ENCODE measurements at places on chromosomes 7 and 10.
A peak's percentile ranks its signal among the peaks of the same experiment; 100 is the strongest.

DNA sequence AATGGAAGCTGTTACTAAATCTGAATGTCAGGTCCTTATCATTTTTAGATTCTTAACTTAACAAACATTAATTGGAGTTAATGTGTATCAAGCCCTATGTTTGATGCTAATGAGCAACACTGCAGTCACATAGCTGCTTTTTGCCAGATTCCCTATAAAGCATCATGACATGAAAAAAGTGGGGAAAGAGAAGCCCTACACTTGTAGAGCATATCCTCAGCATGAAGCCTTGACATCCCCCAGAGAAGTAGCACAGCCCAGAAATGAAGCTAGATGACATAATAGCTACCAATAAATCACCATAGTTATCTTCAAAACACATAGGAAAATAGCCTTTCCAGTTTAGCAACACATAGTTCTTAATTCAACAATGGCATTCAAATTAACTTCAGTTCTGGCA, 49.2 kb upstream of the CDK1 start:
- DNase-seq = no peak

- no peak for DNase-seq
Measured at GRCh38 chr10:12214763-12215218, 18.8 kb downstream of the CDC123 start.

- no peak for DNase-seq
Measured at GRCh38 chr7:46603780-46604179, 682.7 kb upstream of the IGFBP3 start.

- DNase-seq = no peak
Measured at GRCh38 chr7:22234227-22234626, 122.7 kb downstream of the RAPGEF5 start.

DNA sequence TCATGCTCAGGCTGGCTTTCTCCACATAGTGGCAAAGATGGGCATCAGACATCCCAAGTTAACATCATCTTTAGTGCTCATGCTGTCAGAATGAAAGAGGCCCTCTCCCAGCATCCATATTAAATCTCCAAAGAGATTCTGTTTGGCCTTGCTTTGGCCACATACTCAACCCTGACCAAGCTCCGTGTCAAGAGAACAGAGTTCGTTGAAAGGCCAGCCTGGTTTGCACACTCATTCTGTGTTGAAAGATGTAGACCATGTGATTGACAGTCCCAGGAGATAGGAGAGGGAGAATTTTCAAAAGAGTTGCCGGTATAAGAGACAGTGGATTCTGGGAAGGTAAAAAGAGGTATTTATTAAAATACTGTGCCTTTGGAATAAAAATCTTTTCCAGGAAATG, 19.7 kb downstream of the MET start:
- no peak for DNase-seq

- DNase-seq = no peak
Measured at GRCh38 chr10:2280713-2281300, 543.5 kb upstream of the ADARB2 start.

- no peak for DNase-seq
Measured at GRCh38 chr10:98353170-98353569, 61.8 kb downstream of the PYROXD2 start.

- DNase-seq = no peak
Measured at GRCh38 chr10:48613016-48613415, 8.1 kb upstream of the ARHGAP22 start.

GRCh38 chr10:44383749-44384600, 922 bp downstream of the CXCL12 start:
- no peak for DNase-seq

DNA sequence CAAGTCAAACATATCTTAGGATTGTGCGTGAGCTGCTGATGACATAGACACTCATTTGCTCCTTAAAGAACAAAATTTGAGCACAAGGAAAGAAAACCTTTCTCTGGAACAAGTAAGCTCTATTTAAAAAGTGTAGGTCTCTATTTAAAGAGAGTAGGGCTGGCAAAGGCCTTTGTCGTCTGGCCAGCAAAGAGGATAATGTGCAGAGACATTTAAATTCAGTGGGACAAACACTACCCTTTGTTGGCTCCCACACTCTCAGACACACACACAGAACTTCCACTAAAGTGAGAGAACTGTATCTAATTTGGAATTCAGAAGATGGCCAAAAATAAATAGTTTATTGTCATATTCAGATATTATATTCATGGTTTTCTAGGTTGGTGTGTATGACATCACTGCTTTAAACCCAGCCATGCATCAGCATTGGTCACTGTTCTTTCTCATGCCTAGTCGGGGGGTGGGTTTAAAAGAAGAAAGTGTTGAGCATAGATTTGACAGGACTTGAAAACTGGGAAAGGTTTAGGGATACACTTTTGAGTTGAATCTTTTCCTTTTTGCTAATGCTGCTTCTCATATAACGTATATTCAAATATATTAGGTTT, 49.5 kb upstream of the HDAC9 start:
- DNase-seq = no peak

DNA sequence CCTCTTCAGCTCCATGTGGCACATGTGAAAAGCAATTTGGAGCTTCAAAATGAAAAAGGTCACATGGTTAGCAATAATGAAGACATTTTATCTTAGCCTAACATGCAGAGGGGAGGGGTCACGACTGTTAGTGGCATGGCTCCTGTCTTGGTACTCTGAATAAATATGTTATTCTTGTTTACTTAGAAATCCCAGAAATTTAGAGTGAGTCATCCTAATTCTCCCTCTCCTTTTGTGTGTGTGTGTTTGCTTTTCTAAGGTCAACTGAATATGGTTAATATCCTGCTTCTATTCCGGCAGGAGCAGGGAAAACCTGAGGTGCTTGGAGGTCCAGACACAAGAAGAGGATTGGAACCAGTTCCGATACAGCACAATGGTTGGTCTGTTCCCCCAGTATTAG, 17.6 kb downstream of the BCCIP start:
- no peak for DNase-seq

GRCh38 chr10:119871881-119872609, 598 bp downstream of the MCMBP start:
- DNase-seq = peak; percentile 48

DNA sequence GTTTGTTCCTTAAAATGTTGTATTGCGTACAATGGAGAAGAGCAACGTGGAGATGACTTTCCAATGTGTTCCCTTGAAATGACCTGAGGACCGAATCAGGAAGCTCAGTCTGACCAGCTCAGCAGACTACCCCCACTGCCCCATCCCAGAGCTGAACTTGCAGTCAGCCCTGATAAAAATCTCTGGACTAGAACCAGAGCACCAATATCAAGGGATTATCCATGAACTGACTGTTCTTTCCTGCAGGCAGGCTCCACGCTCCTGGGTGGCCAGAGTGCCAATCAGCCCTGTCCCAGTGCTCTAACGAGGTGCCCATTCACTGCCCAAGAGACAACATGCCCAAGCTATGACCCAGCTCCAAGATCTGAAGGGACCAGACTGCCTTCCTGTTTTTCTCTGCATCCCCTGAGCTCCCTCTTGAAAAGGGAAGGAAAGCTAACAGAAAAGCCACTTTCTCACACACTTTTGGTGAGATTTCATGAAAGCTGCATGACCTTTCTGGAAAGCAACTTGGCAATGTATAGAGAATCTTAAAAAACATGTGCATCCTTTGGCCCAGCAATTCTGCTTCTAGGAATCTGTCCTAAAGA, 130.2 kb downstream of the KCNMA1 start:
- no peak for DNase-seq

DNA sequence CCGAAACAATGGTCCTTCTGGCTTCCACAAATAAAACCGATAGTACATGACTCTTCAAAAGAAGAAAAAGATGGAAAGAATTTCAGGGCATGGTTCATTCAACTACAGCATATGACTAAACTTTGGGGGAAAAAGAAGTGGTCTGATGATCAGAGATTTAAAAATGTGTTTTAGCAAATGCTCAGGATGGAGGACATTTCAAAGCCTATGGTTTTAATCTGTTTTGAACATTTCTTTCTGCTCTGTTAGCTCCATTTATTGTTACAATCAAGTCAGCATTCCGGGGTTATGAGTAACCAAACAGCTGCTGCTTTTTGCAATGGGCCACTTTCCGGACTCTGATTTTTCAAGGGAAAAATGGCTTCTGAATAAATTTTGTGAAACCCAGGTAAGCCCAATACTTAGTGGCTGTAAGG, 142.4 kb downstream of the CUBN start:
- no peak for DNase-seq

DNA sequence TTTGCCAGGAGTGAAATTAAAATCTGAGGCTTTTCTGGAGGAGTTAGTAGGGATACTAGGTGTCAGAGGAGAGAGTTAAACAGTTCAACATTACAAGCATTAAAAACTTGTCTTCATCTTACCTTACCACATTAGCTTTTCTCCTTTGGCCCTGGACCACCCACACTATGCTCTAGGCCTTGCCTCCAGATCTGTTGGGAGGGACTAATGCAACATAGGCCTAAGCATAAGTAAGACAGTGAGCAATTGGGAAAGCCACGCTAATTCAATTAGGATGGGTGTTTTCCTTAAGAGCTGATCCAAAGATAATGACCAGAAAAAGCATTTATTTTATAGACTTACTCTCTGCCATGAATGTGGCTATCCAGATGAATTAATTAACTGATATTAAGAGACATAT, 158.9 kb downstream of the ELMO1 start:
- DNase-seq = no peak

DNA sequence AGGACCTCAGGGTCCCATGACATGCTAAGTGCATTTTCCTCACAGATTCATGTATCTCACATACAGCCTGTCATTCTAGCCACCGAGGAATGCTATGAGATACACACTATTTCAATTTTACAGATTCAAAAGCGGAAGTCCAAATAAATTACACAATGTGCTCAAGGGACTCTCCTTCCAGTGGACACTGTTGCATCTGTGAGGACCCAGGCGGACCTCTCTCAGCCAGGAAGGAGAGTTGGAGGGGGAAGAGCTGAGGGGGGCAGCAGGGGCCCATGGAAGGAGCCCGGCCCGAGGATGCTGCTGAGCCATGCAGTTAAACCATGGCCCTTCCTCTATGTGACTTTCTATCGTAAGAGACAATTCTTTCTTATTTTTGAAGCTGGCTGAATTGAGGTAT, 93.6 kb downstream of the VOPP1 start:
- no peak for DNase-seq

DNA sequence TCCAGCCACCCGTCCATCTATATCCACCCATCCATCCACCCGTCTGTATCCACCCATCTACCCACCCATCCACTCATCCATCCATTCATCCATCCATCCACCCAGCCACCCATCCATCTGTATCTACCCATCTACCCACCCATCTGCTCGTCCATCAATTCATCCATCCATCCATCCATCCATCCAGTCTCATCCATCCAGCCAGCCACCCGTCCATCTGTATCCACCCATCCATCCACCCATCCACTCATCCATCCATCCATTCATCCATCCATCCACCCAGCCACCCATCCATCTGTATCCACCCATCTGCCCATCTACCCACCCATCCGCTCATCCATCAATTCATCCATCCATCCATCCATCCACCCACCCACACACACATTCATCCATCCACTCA, 73.2 kb downstream of the UNCX start:
- no peak for DNase-seq

DNA sequence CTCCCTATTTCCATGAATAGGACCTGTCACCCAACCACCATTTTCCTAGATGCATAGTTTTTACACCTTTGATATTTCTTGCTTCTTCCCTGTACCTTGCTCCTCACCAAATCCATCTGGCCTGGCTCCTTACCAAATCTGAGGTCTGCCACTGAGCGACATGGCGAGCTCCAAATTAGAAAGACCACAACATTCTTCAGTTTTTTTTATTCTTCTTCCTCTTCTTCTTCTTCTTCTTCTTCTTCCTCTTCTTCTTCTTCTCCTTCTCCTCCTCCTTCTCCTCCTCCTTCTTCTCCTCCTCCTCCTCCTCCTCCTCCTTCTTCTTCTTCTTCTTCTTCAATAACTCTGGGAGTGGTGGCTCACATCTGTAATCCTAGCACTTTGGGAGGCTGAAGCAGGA, 7.1 kb downstream of the CPED1 start:
- no peak for DNase-seq

DNA sequence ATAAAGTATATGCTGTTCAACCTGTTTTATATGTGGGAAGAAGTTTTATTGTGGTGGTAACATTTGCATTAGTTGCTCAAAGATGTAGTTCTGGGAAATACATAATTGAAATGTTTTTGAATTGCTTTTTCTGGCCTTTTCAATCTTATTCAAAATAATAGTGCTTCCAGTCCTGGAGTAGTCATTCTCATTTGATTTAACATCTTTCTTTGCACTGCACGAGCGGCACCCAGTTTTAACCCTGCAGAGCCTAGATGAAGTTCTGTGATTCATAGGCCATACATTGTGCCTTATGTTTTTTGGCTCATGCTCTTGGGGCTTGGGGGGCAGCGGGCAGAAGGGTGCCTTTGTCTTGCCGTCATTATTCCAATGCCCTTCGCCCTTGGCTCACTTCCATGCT, 9.9 kb downstream of the ARID5B start:
- DNase-seq = no peak

DNA sequence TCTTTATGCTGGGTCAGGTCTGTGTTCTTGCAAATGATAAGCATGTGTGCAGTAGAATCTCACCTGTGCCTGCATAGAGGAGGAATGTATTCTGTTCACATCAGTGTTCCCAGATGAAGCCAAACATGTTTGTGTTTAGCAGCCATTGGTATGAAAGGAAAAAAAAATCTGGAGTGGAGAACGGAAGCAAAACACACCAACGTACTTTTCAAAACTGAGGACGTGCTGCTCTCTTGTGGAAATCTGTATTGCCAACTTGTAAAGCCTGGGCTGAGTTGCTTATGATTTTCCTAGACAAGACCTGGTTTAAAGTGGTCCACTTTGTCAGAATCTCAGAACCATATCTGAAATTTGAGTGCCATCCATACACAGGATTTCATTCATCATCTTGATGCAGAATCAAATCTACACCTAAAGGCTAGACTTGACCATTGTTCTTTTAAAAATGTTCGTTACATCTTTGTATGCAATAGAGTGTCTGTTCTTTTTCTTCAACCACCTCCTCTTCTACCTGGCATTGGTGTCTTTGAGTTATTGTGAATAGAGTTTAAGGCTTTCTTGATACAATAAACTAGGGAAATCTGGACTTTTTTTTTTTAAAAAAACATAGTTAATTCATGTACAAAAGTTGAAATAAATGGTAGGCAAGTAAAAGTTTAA, 367.7 kb downstream of the PHF14 start:
- no peak for DNase-seq

GRCh38 chr10:102399217-102400021, 3.9 kb downstream of the NFKB2 start:
- DNase-seq = peak; percentile 66

GRCh38 chr7:112080441-112080840, 125.8 kb downstream of the DOCK4 start:
- DNase-seq = no peak

GRCh38 chr7:104938741-104939390, 75.1 kb upstream of the KMT2E start:
- DNase-seq = no peak

GRCh38 chr7:20030417-20030816, 186.8 kb downstream of the MACC1 start:
- no peak for DNase-seq

- DNase-seq = peak; percentile 28
Measured at GRCh38 chr7:158828133-158829020, 932 bp downstream of the ESYT2 start.

GRCh38 chr7:104124469-104124868, 83.3 kb downstream of the ORC5 start:
- no peak for DNase-seq

GRCh38 chr10:95832216-95833041, 75.3 kb upstream of the CC2D2B start:
- DNase-seq = peak; percentile 42

All from stimulated activated CD8-positive, alpha-beta memory T cell treated with anti-CD3 and anti-CD28 coated beads, Interleukin-7, amount 100 ng/mL, for 4 hours (primary cell).